ENCODE measurements at places on chromosomes 16 and 17.

- DNase-seq, result no peak
Measured at GRCh38 chr16:79158337-79158736, 442.2 kb downstream of the MAF start.

- no peak for DNase-seq
Measured at GRCh38 chr16:20889625-20890275, 10.4 kb downstream of the DCUN1D3 start.

- DNase-seq, result no peak
Measured at GRCh38 chr17:65656390-65657250, 95.2 kb upstream of the AXIN2 start.

DNA sequence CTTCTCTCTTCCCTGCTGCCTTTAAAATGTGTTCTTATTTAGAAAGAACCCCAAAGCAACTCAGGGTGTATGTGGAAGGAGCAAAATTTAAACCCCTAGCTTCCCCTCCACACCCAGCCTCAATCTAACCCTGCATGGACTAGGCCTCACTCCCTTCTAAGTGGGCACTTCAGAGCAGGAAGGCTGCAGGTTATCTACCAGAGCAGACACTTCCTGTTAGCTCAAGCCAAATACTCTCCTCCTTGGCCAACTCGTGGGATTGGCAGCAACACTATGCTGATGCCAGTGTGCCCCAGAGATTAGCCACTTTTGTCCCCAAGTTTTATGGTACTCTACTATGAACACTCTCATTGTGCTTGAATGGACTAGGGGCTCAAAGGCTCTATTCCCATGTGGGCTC is 35.6 kb downstream of the CCDC42 start:
- DNase-seq, result no peak

DNA sequence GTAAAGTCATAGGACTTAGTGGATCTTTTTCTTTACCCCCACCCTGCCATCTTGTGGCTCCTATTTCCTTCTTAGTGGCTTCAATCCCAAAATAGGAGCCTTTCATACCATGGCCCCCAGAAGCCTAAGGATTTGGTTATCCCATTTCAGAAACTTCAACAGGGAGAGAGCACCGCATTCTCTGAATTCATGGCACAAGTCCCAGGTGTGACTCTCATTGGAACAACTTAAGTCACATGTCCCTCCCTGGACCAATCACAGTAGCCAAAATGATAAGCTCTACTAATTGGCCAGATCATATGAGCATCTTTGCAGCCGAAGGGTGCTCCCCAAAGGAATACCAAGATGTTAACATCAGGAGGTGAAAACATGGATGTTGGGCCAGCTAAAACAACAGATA is 43.2 kb downstream of the AXIN2 start:
- DNase-seq, result no peak

DNA sequence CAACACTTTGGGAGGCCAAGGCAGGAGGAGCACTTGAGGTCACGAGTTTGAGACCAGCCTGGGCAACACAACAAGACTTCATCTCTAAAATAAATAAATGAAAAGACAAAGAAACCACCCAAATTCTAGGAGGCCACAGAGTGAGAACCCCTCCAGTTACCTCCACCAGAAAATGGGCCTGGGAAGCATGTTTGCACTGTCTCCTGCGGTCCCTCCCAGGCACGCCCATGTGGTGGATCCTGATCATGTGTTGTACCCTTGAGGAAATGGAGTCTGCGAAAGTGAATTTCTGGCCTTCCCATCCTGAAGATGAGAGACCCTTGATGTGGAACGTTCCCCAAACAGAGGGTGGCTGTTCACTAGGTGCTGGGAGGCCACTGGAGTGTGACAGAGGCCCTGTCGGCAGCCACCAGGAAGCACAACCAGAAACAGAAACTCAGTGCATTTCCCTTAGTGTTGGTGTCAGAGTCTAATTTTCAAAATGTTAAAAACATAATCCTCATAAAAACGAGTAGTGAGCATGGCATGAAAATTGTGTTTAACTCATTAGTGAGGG is 19.2 kb upstream of the USP22 start:
- DNase-seq, result no peak

DNA sequence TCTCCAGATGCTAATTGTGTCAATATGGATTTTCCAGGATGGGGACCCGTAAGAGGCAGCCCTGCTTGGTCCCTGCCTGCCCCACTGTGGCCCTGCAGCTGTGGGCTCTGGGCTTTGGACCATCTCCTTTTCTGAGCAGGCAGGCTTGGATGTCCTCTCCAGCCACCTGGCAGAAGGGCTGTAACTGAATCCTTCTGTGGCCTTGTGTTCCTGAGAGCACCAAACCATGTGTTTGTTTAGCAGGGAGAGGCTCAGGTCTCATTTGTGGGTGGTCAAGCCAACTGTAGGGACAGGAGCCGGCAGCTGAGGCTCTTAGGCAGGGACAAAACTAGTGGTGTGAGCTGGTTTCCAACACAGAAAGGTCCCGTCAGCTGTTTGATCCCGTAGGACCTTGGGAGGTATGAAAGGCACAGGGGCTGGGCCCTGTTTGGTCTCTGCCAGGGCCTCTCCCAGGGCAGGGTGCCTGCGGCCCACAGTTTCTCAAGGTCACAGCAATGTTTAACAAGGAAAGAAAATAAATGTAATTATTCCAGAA is 18.5 kb downstream of the SEC14L5 start:
- DNase-seq, result no peak

- no peak for DNase-seq
Measured at GRCh38 chr17:6346156-6346786, 88.7 kb downstream of the AIPL1 start.

Measured in activated naive CD4-positive, alpha-beta T cell (primary cell).